Lung (tissue), 17 donors: ENCODE measurements at places on chromosomes 7 and 10.
A peak's percentile ranks its signal among the peaks of the same experiment; 100 is the strongest.

GRCh38 chr7:2242541-2243429 is 759 bp downstream of the NUDT1 start:
- DNase-seq = no peak

GRCh38 chr10:69929575-69929974 is 123.1 kb upstream of the MACROH2A2 start:
- DNase-seq = no peak

DNA sequence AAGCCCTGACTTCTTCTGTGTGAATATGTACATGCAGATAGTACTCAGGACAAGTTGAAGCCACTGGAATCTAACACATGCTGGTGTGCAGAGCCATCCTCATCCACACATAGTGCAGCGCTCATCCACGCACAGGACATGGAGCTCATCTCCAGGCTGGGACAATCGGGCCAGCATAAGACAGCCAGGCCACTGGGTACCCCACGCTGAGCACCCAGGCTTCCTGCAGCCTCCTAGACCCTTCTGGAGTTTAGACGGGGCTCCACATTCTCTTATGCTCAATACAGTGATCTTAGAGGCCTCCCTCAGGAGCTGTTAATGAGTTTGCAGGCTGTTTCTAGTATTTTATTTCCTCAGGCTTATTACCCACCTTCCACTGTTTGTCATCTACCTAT is 238.9 kb downstream of the TNS3 start:
- DNase-seq = no peak

GRCh38 chr10:101060951-101061623 is 702 bp upstream of the KAZALD1 start:
- DNase-seq = peak; percentile 98

- no peak for DNase-seq
These were observed 56.4 kb downstream of the KAT6B start for GRCh38 chr10:74882831-74883230.

DNA sequence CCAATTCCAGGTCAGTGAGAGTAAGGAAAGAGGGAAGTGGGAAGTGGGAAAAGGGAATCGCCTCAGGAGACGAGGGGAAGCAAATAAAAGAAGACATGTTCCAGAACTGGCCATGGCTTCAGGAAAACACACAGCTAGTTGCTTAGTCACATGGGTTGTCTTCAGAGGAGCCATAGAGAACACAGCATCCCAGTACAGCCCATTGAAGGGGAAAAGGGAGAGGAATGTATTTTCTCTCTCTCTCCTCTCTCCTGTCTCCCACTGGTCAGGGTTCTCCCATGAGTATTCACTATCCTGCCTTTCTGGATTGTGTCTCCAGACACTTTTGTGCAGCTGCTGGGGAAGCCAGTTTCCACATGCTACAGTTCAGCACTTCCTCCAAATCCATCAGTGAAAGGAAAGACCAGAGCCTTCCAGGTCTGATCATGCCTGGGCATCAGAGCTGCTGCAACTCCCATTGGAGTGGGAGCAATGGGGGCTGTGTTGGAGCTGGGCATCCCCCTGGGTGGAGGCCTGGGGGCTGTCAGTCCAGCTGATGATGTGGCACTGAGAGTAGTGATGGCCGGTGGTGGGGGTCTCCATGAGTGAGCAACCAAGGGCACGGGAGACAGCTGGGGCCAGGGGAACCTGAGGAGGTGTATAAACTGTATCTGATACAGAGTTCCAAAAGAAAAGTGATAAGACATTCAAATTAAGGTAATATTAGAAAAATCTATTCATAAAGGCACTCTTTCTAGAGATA is 38.6 kb downstream of the MAP3K8 start:
- no peak for DNase-seq

DNA sequence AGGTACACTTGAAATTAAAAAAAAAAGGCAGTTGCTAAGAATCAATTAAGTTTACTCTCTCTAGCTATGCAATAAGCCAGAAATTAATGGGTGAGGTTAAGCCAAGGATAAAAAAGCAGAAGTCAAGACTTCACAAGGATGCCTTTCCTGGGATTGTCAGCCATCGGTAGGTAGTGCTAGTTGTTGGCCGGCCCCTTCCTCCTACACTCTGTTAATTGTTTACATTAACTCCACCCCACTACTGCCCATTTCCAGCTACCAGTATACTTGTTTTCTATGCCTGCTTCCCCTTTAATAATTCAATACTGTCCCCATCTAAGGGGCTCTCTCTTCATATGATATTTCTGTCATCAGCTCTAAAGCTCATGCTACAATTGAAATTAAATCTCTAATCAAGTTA is 461.0 kb downstream of the IPMK start:
- DNase-seq = no peak

DNA sequence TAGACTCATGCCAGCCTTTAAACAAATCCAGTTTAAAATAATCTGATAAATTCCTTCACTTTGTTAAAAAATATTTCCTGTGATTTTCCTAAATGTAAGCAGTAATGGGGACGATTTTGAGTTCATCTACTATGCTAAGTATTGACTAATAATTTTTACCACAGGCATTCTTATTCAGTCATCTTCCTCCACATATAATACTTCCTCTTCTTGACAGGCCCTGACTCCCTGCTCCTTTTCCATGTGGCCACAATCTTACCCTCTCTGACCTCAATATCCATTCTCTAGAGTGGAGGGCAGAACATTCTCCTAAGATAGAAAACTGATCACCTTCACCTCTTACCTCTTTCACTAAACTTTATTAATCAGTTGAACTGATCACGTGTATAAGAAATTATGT is 7.8 kb downstream of the DNAJC2 start:
- DNase-seq = no peak

- no peak for DNase-seq
These were observed 128.8 kb downstream of the PPP1R17 start for GRCh38 chr7:31815796-31816195.

DNA sequence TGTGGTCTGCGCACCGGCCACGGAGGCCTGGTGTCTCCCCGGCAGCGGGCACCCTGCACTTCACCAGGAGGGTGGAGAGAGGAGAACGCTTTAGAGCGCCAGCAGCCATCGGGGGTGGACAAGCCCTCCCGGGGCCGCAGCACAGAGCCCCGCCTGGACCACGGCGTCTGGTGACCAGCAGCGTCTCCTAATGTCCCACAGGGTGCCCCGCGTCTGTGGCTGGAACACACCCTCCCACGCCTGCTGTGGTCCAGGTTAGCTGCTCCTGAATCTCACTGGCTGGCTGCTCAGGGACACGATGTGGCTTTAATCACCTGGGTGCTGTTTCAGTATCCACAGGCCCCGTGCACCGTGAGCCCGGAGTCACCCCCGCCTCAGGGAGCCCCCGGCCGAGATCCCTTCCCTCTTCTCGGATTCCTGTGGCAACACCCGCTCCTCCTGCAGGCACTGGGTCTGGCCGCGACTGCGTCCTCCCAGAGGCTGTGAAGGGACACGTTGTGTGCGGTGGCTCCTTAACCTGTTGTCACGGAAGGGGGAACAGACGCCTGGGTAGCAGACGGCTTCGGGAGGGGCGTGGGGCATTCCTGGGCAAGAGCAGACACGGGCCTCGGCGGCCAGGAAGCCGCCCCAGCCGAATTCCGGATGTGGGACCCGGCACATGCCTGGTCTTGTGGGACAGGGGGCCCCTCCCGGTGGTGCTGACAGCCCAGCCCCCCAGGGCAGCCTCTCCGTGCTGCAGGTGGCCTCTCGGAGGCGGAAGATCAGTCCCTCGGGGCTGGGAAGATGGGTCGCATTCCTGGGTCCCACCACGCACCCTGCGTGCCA is 78.9 kb downstream of the FOXL3 start:
- no peak for DNase-seq

- no peak for DNase-seq
These were observed 90.8 kb downstream of the MCU start for GRCh38 chr10:72782649-72783330.

DNA sequence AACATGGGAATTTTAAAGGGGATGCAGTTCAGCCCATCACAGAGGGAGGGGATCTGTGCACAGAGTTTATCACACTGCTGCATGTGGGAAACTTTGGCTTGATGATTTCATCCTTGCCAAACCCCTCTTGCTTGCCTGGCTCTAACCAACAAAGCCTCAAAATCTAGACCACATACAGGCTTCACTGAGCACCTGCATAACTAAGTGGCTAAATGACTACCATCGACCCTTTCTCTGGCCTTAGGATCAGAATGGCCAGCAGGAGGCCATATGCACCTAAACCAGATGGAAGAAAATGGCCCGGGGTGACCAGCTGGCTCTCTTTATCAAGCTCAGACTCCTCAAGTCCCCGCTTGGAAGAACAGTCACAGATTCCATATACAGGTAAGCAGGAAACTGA is 15.6 kb upstream of the ZNF25 start:
- no peak for DNase-seq

GRCh38 chr10:60299961-60300883 is 89.5 kb downstream of the ANK3 start:
- no peak for DNase-seq

GRCh38 chr7:44116087-44116788 is 7.1 kb downstream of the POLD2 start:
- no peak for DNase-seq

DNA sequence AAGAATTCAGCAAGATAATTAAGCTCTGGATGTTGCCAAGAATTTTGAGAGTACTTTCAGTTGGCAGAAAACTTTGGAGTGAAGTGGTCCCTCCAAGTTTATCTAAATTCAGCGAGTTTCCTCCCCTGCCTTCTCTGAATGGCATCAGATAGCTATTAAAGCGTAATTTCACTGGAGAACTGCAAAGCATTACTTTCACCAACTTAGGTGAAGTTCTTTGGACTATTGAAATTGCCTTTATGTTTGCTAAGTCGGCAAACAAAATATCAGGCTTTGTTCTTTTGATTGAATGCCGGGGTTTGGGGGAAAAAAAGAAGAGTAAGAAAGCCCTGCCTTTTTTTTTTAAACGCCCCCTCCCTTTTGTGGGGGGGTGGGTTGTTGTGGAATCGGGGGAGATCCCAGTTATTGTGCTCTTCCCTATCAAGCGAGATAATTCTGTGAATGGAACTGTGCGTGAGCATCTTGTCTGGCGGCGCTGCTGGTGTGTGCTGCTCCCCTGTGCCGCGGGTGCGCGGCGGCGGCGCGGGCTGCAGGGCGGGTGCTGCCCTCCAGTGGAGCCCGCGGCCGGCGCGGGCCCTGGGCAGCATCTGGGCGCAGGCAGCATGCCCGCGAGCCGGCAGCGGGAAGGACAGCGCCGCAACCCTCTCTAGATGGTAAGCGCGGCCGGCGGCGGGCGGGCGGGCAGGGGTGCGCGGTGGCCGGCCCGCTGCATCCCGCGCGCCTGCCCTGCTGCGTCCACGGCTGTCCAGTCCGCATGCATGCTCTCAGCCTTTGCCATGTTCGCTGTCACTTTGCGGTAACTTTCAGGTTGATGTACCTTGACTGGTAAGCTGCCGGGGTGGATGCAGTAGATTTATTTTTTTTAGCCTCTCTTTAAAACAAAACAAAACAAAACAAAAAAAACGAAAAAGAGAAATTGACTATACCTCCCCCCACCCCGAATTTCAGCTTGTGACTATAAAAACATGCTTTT is 176.5 kb downstream of the TCF7L2 start:
- DNase-seq = peak; percentile 85

- peak; percentile 49 for DNase-seq
These were observed 8.1 kb upstream of the FAM107B start for GRCh38 chr10:14782691-14783363.

DNA sequence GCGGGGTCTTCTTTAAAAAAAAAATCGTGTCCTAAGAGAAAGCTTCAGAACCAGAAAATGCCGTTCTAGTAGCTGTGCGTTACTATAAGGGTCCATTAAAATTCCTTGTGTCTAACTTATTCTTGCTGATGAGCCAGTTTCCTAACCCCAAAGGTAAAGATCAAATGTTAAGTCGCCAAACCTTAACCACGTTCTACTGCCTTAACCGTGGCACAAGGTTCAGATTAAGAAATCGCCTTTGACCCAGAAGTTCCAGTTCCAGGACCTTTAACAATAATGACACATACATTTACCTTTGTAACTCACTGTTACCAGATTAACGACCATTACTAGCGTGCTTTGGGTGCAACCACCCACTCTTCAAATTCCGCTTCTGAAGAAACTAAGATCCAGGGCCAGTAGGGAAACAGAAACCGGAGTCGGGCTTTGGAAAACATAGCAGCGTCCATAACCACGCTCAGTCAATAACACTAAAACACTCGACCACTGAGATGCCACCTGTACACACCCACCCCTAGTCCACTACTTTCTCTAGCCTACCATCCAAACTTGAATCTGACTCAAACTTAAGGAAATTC is 620 bp downstream of the BET1 start:
- no peak for DNase-seq

- no peak for DNase-seq
These were observed 134.0 kb downstream of the PAXIP1 start for GRCh38 chr7:154868921-154869320.

- no peak for DNase-seq
These were observed 14.0 kb upstream of the RAMP3 start for GRCh38 chr7:45143616-45144015.

DNA sequence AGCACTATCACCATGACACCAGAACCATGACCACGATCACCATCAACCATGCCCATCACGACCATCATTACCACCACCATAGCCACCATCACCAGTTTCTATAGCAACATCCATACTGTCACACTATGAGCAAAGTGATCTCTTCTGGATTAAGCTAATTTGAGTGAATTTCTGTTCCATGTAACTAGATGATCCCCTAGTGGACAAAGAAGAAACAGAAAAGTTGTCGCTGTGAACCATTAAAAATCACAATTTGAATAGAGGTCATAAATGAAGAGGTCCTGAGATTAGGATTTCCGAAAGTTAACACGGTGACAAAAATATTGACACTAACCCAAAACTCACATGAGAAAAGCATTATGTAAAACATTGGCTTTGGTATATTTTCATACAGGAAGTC is 77.6 kb downstream of the CLRN3 start:
- no peak for DNase-seq

DNA sequence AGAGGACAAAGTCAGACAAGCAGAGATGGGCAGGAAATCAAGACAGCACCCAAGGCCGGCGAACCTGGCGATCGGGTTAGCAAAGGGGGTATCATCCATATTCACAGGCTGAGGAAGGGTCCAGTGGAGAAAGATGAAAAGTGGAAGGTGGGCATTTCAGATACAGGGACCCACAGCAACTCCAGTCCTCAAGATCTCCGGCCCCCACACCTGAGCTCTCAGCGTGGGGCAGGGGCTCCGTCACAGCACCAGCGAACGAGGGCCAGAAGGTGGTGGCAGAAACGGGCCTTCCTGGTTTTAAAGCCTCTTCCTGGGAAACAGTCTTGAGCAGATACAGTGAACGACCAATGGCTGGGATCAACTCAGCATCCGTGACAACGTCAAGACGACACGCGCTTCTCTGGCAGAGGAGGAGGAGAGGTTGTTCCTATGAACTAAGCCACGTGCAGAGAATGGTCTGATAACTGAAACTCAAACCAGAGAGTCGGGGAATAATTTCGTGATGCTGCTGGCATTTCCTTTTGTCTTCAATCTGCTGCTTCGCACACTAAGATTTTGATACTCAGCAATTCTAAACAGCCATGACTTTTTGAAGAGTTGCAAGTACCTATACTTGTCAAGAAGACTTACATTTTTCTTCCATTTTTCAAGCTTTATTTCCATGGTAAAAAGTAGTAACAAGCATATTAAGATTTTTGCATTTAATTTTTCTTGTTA is 219.8 kb downstream of the ZMYND11 start:
- no peak for DNase-seq
